Stimulated activated CD8-positive, alpha-beta memory T cell treated with anti-CD3 and anti-CD28 coated beads, Interleukin-7, amount 100 ng/mL, for 24 hours (primary cell): ENCODE measurements at places on chromosomes 4 and X.

DNA sequence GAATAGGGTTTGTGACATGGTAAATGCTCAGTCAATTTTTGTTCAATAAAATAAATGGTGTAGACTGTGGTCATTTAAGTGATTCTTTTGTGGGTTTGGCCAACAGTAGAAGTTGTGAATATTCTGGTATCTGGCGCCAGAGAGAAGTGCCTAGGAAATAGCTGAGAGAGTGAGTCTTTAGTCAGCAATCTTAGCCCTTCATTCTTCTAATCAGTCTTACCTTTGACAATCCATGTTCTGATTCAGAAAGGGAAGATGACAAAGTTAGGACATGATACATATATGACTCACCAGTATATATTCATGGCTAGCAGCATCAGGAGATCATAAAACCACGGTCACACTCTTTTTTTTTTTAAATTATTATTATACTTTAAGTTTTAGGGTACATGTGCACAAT is 141.8 kb upstream of the PCDH18 start:
- no peak for DNase-seq

DNA sequence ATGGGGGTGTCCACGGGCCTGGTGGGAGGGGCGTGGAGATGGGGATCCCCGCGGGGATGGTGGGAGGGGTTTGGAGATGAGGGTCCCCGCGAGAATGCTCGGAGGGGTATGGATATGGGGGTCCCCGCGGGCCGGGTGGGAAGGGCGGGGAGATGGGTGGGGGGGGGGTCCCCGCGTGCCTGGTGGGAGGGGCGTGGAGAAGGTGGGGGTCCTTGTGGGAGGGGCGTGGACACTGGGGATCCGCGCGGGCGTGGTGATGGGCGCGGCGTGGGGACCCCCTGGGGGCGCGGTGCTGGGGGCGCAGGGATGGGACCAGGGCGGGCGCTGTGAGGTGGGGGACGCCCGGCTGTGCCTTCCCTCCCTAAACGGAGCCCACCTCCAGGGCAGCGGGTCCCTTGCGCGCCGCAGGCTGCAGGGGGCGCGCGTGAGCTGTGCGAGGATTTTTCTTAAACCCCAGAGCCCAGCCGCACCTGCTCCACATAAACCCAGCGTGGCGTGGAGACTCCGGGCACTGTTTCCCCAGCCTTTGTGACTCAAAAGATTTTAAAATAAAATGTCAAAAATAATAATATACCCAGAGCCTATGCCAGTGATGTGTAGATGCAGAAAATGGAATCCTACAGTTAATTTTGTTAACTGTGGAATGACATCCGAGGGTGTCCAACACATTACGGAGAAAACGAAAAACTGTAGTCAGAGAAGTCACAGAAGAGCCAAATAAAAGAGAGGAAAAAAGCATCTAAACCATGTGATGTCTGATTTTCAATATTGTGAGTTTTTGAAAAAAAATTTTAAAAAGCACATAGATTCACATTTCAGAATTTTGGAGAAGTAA is 1.5 kb upstream of the ASMTL start:
- DNase-seq, result peak; percentile 91

GRCh38 chr4:6733358-6734164 is 17.6 kb downstream of the BLOC1S4 start:
- DNase-seq, result no peak

DNA sequence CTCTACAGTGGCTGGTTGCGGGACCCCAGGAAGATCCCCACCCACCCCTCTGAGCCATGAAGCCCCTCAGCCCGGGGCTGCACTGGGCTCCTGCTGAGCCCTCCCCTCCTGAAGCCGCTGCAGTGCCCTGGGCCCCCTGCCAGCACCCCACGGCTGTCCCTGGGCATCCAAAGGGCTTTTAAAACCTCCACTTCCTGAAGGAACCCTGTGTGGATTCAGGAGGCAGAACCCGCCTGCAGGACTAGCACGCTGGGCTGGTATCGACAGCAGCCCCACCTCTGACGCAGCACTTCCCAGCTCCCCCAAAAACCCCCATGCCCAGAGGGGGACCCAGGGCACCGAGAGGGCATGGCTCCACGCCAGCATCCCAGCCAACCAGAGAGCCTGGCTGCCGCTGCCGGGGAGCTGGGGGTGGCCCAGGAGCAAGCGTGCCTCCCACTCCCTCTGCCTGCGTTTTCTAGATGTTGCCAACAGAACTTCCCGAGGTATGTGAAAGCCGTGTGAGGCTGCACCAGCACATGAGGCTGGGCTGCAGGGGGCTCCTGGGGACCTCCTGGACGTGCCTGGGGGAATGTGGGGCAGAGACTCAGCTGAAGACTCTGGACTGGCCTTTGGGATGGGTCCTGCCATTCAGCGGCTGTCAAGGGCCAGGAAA is 6.3 kb downstream of the MXD4 start:
- no peak for DNase-seq
